Choroid plexus epithelial cell (primary cell): ENCODE measurements at places on chromosomes 4 and X.

DNA sequence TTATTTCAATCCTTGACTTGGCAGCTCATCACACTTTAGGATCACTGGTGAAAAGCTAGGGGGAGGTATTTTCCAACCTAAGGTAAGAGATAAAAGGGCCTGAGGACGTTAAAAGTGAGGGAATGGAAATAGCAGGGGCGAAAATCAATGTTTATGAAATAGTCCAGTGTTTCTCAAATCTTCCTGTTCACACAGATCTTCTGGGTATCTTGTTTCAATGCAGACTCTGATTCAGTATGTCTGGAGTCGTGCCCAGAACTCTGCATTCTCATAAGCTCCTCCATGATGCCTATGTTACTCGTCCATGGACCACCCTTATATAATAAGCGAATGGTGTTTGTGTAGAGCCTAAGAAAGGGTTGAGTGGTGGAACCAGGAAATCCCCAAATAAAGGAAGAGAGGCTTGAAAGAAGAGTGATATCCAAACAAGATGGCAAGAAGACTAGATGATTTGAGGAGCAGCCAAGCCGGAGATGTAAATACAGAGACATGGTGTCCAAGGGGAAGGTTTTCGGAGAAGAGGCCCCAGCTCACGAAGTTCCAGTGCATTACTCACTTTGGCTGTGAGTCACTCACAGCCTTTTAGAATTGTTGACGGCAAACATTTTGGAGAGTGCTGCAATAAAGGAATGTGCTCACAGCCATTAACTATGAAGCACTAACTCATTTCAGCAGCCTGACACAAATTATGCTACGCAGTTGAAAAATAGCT is 215.6 kb upstream of the PPARGC1A start:
- DNase-seq, result peak; percentile 96

DNA sequence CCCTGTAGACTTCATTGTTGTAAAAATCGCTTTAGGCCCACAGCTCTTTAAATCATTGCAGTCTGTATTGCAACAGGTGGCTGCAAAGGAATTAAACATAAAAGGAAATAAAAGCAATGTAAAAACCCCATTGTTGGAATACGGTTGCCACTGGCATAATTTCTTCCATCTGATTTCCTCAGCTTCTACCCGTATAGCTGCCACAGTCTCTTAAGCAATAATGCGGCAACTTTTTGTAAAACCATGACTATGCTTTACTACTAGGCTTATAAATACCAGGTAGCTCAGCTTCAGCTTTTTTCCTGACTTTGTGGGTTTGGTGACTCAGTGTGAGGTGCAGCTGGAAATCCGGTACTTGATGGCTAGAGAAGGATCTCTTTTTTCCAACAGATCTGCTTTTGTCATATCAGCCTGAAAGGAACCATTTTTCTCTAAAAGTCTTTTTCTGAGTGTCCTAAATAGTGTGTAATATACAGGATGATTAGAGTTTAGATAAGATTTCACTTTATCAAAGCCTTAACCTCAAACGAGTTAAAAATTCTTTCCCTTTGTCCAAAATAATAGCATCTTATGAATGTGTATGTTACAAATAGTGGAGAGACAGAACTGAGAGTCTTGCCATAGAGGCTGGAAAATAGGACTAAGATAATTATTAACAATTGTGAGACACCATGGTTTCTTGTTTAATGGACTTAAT is 268.0 kb downstream of the ADGRL3 start:
- peak; percentile 79 for DNase-seq

DNA sequence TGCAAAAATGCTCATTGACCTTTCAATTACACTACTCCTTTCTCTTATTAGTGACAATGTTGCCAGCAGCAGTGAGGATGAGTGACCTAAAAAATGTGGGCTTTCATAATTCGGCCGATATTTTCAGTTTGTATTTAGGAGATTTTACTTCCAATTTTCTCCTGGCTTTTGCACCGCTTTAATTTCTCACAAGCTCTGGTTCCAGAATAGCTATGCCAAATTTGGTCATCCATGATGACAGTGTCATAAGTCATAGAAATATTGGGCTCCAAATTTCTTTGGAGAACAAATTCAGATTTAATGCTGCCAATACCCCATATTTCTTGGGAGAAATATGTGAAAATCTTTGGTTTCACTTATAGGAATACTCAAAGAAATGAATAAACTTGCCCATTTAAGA is 187.7 kb upstream of the HCCS start:
- DNase-seq, result no peak

GRCh38 chr4:111957997-111958396 is 187.3 kb upstream of the FAM241A start:
- DNase-seq, result no peak

DNA sequence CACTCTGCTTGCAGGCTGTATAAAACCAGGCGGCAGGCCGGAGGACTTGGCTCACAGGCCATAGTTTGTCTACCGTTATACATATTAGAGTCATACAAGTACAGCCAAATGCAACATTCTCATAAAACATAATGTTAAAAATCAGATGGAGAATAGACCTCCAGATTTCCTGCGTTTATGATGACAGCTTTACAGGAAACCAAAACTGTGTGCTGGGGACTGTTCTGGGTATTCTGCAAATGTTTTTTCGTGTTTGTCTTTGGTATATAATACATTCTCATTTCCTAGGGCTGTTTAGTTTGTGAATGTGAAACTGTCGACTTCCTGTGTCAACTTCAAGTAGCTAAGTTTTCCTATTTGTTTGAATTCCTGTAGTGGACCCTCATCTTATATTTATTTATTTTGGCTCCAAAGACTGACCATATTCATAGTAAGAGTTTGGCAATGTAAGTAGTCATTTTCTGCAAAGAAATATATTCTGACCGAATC is 79.5 kb upstream of the FAM9C start:
- DNase-seq, result peak; percentile 85

DNA sequence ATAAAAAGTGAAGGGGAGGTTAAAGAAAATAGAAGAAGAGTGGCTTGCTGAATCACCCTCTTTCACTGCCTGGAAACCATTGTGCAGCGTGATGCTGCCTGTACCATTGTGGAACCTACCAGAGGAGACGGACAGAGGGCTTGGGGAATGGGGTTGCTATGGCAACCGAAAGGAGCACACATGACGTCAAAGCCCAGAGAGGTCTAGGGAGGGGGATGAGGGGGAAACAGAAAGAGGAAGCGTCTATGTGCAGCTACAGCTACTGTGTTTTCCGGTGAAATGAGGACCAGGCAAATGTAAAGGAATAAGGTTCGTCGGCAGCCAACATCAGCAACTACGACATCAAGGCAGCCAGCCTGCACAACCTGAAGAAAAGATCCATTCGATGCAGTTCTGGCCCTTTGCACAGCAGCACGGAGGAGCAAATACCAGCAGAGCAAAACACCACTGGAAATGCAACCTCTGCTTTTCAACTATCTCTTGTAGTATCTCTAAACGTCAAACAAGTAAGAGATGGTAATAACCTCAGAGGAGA is at the start of gene MAPK10:
TSS of gene MAPK10 (minus strand) at position 110 of the 535 bp plus-strand sequence.
- DNase-seq, result peak; percentile 96

DNA sequence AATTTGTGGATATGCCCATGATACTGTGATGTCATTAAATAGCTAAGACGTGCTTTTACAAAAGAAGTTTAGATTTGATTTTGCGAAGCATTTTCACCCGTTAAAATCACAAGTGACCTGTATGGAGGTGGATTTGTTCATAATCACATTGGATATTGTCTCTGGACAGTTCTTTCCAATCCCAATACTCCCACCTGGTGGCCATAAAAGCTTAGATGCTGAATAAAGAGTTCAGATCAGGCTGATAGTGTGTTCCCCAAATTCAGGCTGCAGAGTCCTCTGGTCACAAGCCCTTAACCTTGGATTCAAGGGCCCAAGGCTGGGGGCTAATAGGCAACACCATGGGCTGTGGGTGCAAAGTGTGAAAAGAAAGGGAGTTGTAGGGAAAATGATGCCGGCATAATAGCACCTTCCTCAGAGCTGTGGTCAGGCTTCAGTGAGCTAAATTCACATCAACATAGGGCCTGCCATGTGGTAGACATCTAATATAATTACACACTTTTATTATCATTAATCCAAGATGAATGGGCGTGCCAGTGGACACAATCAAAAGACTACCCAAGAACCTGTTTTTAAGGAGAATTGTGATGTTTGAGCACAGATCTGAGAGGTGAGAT is 28.1 kb downstream of the SMIM43 start:
- DNase-seq, result peak; percentile 82

- DNase-seq, result no peak
These were observed 458.7 kb downstream of the FAT4 start for GRCh38 chr4:125773502-125773901.

DNA sequence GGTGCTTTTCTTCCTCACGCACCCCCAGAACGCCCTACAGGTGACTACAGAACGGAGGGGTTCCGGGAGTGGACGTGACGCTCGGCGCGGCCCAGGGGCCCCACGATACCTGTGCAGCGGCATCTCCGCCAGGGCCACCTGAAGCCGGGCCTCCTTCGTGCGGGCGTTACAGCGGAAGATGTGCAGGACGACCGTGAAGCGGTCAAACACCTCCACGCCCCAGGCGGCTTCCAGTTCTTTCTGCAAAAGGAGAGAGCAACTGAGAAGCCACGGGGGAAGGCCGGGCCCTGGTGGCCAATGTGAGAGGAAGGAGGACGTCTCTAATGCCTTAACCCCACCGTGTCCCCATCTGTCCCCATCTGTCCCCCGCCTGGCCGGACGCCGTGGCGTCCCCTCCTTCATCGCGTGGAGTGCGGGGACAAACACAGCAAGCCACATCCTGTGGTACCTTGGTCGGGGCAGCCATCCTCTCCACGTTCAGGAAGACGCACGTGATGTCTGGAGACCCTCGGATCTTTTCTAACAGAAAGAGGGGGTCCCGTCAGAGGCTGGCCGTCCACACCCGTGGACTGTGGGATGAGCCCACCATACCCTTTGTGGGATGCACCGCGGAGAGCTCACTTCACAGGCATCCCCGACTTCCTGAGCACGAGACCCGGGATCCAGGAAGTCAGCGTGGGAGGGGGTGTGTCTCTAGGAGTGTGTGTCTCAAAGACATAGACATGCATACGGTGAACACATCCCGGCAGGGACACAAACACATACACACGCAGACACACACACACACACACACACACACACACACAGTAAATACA is 3.6 kb downstream of the GTPBP6 start:
- no peak for DNase-seq
